ENCODE measurements at places on chromosomes 2 and 18.

- DNase-seq = no peak
These were observed 745.8 kb upstream of the CHAC2 start for GRCh38 chr2:53021828-53022227.

DNA sequence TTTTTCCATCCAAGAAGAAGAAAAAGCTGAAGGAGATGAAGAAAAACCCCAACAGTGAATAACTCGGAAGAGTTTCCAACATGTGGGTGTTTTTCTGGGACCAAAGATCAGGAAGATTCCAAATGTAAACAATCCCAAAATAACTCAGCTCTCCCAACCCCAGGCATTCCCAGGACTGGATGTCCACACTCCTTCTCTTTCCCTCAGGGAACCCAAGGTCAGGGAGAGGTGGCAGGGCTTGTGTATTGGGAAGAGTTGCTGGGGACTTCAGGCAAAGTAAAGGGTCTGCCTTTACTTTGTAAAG, 268.0 kb downstream of the DYSF start:
- DNase-seq = peak; percentile 6

GRCh38 chr2:19942199-19942598, 40.4 kb upstream of the TTC32 start:
- no peak for DNase-seq

DNA sequence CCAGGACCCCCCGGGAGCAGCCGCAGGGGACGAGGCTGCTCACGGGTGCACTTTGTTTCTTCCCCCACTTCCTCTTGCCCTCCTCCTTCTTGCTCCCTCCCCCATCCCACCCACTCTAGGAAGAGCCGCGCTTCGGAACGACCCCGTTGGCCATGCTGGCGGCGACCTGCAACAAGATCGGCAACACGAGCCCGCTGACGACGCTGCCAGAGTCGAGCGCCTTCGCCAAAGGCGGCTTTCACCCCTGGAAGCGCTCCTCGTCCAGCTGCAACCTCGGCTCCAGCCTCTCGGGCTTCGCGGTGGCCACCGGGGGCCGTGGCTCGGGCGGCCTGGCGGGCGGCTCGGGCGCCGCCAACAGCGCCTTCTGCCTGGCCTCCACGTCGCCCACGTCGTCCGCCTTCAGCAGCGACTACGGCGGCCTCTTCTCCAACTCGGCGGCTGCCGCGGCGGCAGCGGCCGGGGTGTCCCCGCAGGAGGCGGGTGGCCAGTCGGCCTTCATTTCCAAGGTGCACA, 1.3 kb downstream of the SP9 start:
- no peak for DNase-seq

GRCh38 chr2:162318328-162319180, at the start of gene IFIH1:
Gene IFIH1, minus strand, starts transcription at chr2:162318684. Its CDS starts 377 bp downstream, at chr2:162318307.
- DNase-seq = peak; percentile 91

GRCh38 chr2:136114382-136114781, 3.6 kb downstream of the CXCR4 start:
- DNase-seq = no peak

DNA sequence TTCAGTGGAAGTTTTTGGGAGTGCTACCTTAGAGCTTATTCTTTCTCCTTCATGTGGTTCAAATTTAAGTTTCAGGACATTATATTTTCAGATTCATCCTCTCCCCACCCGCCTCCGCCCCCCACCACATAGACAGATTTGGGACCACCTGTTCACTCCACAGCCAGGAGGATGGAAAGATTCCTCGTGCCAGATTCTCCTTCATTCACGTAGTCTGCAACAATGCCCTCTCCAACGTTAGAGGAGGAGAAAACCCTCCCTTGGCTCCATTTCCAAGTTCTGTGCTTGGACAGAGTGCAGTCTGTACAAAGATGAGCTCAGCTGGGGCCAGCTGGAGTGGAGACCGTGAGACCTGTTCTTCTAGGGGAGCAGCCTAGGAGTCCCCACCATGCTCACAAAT, 26.2 kb downstream of the POU3F3 start:
- no peak for DNase-seq

DNA sequence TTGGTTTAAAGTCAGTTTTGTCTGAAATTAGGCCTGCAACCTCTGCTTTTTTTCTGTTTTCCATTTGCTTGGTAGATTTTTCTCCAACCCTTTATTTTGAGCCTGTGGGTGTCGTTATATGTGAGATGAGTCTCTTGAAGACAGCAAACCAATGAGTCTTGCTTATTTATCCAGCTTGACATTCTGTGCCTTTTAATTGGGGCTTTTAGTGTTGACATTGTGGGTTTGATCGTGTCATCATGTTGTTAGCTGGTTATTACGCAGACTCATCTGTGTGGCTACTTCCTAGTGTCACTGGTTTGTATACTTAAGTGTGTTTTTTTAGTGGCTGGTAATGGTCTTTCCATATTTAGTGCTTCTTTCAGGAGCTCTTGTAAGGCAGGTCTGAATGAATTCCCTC, 18.8 kb downstream of the TMEM87B start:
- no peak for DNase-seq

GRCh38 chr2:218123986-218124385, 1.8 kb upstream of the CXCR2 start:
- no peak for DNase-seq

DNA sequence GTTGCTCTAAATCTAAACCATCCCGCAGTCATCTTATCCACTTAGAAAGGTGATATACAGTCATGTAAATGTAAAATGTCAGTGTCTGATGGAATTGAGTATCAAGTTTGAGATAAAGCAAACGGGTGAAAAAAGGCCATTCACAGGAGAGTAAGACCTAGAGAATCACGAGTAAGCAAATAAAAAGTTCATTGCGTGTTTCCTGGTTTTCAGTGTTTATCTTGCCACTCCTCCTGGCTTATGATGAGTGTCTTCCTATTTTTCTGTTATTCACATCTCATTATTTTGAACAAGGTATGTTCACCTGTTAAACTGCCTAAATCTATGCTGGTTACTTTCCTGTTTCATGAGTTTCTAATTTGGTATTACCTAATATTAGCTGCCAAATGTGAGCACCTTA, 68.8 kb downstream of the ITGA4 start:
- DNase-seq = no peak

GRCh38 chr18:71371951-71372605, 1083.2 kb downstream of the SOCS6 start:
- no peak for DNase-seq

- DNase-seq = no peak
These were observed 187.8 kb upstream of the SIX3 start for GRCh38 chr2:44753552-44754285.

GRCh38 chr2:176494949-176495353, 225.7 kb downstream of the MTX2 start:
- DNase-seq = peak; percentile 66

- no peak for DNase-seq
These were observed 182.7 kb downstream of the ETAA1 start for GRCh38 chr2:67579806-67580205.

DNA sequence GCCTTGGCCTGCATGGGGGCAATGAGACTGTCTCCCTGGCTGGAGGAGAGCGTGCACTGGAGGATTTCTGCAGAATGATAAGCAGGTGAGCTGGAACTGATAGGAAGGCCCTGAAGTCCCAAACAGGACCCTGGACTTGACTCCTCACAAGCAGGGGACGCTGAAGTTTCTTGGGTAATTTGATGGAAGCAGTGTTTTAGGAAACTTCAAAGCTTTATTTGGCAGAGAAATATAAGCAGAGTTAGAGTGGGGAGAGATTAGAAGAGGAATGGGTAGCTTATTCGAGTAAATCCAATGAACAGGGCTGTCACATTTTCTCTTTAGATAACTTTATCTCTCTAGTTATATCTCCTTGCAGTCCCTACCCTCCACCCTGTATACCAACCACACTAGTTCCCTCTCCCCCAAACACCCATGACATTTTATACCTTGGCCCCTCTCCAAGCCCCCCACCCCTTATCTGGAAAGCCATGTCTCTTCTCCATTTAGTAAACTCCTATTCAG, 73.6 kb upstream of the IGFBP5 start:
- DNase-seq = no peak

DNA sequence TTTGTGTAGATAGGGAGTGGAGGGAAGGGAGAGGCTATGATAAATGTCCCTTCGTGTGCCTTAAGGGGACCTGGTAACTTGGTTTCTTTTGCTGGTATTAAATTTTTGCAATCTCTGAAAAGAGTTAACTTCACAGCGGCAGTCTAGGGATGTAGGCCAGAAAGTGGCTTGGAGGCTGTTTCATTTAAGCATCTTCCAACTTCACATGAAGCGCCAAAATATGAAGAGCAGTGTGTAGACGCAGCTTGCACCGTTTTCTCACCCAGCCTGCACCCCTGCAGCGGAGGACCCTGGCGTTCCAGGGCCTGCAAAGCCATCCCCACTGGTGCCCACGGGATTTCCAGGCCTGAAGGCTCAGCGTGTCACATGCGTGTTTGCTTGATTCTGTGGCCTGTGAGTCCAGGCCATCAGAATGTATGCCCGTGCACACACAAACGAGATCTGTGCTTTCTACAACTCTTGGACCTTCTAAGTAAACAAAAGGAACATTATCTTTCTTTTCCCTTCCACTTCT, 87.2 kb upstream of the EPB41L3 start:
- no peak for DNase-seq

DNA sequence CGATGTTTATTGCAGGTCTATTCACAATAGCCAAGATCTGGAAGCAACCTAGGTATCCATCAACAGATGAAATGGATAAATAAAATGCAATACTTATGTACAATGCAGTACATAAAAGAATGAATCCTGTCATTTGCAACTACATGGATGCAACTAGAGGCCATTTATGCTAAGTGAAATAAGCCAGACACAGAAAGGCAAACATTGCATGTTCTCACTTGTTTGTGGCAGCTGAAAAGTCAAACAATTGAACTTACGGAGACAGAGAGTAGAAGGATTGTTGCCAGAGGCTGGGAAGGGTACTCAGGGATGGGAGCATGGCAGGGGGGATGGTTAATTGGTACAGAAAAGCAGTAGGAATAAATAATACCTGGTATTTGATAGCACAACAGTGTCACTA, 563.9 kb downstream of the TMX3 start:
- no peak for DNase-seq

DNA sequence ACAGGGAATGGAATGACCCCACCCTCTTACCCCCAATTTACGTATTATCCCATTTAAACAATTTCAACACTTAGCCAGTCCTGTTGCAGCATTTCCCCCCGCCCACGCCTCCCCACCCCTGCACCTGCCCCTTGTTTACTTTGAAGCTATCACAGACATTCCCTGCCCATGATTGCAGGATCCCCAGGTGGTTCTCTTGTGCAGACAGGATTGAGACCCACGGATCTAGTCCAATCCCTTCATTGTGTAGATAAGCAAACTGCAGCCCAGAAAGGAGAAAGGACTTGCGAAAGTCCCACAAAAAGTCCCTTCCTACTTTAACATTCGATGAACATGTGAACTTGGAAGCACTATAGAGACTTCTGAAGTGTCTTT, 38.9 kb downstream of the TMEM17 start:
- no peak for DNase-seq

DNA sequence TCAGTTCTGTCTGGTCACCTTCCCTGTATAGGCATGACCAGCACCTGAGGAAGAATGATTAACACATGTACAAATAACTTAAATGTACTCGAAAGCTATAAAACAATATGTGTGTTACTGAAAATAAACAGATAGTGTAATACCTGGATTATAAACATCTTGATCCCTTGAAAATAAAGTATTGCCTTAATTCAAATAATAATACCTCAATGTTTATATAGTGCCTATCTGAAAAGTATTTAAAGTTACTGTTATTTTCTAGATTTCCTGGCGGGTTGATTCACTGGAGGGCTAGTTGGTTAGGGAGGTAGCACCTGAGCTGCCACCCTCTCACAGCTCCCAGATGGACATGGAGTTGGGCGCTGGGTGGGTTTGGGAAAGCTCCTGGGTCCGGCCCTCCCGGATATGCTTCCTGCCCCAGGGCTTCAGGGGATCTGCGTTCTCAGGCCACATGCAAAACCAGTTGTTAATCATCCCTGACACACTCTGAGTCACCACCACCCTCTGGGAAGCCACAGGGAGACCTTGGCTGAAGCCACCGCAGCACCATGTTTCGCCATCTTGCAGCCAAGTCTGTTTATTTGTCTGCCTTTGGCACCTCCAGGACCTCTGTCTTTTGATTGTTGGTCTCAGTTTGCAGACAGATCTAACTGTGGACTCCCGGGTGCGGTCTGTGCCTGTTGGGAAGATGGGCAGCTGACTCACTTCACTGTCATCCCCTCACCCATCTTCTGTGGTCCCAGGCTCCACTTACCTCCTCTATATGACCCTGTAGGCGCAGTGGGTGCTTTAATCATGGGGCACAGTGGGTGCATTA, 35.3 kb downstream of the RAB31 start:
- DNase-seq = no peak

GRCh38 chr2:15830937-15831549, 109.3 kb upstream of the MYCN start:
- DNase-seq = no peak

- peak; percentile 24 for DNase-seq
These were observed 584 bp downstream of the COA5 start for GRCh38 chr2:98607741-98608115.

DNA sequence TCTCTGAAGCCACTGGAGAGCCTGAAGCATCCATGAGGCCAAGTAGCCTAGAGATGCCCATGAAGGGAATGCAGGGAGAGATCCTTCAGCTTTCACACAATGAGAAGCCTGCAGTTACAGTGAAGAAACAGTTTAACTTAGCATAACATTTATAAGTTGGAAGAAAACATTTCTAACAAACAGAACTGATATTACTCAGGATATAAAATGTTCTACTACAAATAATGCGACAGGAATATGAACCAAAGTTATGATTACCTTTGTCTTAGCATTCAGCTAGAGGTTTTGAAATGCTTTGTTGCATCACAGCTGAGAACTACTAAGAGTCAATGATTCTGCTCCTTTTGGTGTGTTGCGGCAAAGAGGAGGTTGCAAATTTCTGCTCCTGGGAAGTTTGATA, 6.9 kb upstream of the KYNU start:
- no peak for DNase-seq

DNA sequence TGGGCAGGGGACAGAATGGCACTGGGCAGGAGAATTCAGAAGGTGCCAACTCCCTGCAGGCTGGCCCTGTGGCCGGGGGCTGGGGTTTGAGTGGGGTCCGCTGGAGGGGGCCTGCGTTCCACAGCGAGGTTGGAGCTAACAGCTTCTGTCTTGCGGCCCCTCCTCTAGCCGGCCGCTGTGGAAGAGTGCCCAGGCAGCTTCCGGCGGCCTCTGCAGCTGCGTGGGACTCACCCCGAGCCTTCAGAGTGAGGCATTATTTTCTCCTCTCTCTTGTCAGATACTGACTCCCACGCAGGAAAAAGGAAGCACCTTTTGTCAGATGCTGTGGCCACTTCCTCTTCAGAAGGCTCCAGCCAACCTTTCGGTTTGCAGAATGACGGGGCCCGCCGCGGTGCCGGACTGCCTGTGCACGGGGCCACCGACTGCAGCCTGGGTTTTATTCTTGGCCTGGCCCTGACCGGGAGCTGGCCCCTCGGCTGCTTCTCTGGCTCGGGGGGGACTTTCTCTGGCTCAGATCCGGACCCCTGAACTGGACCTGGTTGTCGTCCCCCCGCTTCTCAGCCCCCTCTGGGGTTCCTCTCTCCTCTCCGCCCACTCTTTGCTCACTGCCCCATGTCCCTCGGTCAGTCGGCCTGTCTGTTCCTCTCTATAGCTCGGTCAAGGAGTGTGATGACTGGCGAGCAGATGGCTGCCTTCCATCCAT, 40.1 kb downstream of the ARHGAP25 start:
- DNase-seq = peak; percentile 83

All from pons (tissue), 1 donor.